ENCODE measurements at places on chromosomes 3 and 15.

GRCh38 chr3:24305795-24306467 is 188.7 kb downstream of the THRB start:
- DNase-seq = no peak

GRCh38 chr15:88448991-88449461 is 18.2 kb downstream of the MRPL46 start:
- DNase-seq = no peak

DNA sequence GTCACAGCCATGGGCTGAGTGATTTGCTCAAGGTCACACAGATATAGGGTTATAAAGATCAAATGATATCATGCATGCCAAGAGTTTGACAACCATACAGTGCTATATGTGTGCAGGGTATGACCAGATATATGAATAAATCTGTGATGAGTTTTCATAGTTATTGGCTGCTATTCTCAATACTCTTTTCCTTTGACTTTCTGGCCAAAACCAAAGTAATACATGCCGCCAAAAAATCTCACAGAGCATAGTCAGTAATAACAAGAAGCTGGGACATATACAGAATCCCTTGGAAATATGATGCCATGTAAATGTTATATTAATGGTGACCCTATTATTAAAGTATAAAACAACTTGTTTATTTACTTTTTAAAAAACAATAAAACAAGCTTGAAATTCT is 11.6 kb upstream of the TSC22D2 start:
- no peak for DNase-seq

GRCh38 chr3:23885210-23885609 is 31.6 kb downstream of the NKIRAS1 start:
- no peak for DNase-seq

- DNase-seq = no peak
These were observed at the start of gene CALML4 for GRCh38 chr15:68204776-68205557. Gene CALML4 (minus strand): TSS chr15:68205332. CDS start chr15:68205247, 85 bp downstream.

All from activated CD4-positive, alpha-beta T cell treated with anti-CD3 and anti-CD28 coated beads, Interleukin-2, amount 50 U/mL, for 1 hour (primary cell).